Left kidney (tissue), 8 donors: ENCODE measurements at places on chromosomes 13 and 19. TPM values are rescaled to one million over a fixed set of nuclear protein-coding genes. Genes with fewer than 3 reads are reported as not detected.

The CEACAM8 gene
- polyA plus RNA-seq = 0.22 TPM

The KIR2DL3 gene
- not detected for polyA plus RNA-seq

The PLK5 gene
- polyA plus RNA-seq = 0.23 TPM

- DNase-seq = no peak
Observed at GRCh38 chr13:33176526-33176925, 109.0 kb downstream of the STARD13 start.
